Mammary microvascular endothelial cell (primary cell): ENCODE measurements at places on chromosomes 5 and 9. TPM values are rescaled to one million over a fixed set of nuclear protein-coding genes. Genes with fewer than 3 reads are reported as not detected.

Gene TICAM2
- total RNA-seq: 0.44 and 2.7 TPM in 2 replicates

Gene STING1
- 82.1 and 120 TPM in 2 replicates for total RNA-seq

Gene LRRC19
- not detected in 2 replicates for total RNA-seq

Gene STKLD1
- total RNA-seq: 0.49 TPM in 1 of 2 replicates, not detected in the other

Gene FAM169A
- total RNA-seq: 1.5 and 2.8 TPM in 2 replicates

Gene FCN2
- not detected in 2 replicates for total RNA-seq

Gene GPR151
- total RNA-seq: not detected in 2 replicates

Gene COL23A1
- not detected in 2 replicates for total RNA-seq

Gene LCN12
- total RNA-seq: not detected in 2 replicates

Gene OTULIN
- total RNA-seq: 20.0 and 29.2 TPM in 2 replicates

Gene LHX3
- not detected in 2 replicates for total RNA-seq

Gene BARHL1
- not detected in 2 replicates for total RNA-seq

Gene KIF4B
- under 0.01 and 0.13 TPM in 2 replicates for total RNA-seq

Gene SLC6A19
- not detected in 2 replicates for total RNA-seq

Gene SPOCK1
- 2.2 and 2.7 TPM in 2 replicates for total RNA-seq

Gene ZNF782
- 1.4 and 70.8 TPM in 2 replicates for total RNA-seq

Gene SOX30
- total RNA-seq: 0.05 TPM in 1 of 2 replicates, not detected in the other

Gene OR13C3
- not detected in 2 replicates for total RNA-seq

Gene PIP5K1B
- not detected in 2 replicates for total RNA-seq

Gene ANAPC2
- 17.6 and 25.1 TPM in 2 replicates for total RNA-seq
